ENCODE measurements at places on chromosomes 4 and X. TPM values are rescaled to one million over a fixed set of nuclear protein-coding genes. Genes with fewer than 3 reads are reported as not detected.

ASMT gene
- not detected for total RNA-seq

- no peak for DNase-seq
These were observed 16.2 kb downstream of the PRKX start for GRCh38 chrX:3697220-3697684.

DNA sequence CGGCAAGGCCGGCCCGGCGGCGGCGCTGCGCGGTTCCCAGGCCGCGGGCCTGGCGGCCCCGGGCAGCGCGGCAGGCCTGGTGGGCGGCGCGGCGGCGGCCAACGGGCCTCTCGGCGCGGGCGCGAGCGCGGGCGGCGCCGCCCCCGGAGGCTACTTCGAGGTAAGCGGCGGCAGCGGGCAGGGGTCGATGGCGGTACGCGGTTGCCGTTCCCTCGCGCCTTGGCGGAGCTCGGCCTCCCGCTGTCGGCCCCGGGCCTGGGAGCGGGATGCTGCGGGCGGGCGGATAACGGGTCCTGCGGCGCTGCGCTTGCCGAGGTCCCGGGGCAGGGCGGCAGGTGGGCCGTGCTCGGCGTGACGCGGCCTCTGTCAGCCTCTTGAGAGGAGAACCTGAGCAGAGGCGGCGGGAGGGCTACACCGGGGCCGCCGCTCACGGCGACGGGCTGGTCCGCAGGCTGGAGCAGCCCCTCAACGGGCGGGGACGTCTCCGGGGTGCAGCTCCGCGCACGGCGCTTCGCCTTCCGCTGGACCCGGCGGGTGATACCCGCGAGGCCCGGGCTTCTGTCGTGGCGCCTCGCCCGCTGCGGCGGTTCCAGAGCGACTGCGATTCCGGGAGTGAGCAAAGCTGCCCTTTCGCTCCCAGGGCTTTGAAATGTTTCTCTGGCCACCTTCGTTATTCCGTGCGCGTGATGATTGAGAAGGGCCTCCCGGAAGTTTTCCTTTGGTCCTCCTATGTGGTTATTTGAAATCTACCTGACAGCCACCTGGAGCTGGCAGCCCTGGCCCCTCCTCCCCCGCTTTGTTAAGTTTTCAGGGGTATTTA, 774 bp downstream of the FAM193A start:
- DNase-seq: peak; percentile 34

DUX4 gene
- total RNA-seq: not detected

GRCh38 chr4:15161439-15161838, 159.2 kb downstream of the CPEB2 start:
- no peak for DNase-seq

GTPBP6 gene
- total RNA-seq: 15.9 TPM

SPANXN4 gene
- not detected for total RNA-seq

- DNase-seq: no peak
These were observed 27.6 kb downstream of the RHOH start for GRCh38 chr4:40224432-40224831.

DNA sequence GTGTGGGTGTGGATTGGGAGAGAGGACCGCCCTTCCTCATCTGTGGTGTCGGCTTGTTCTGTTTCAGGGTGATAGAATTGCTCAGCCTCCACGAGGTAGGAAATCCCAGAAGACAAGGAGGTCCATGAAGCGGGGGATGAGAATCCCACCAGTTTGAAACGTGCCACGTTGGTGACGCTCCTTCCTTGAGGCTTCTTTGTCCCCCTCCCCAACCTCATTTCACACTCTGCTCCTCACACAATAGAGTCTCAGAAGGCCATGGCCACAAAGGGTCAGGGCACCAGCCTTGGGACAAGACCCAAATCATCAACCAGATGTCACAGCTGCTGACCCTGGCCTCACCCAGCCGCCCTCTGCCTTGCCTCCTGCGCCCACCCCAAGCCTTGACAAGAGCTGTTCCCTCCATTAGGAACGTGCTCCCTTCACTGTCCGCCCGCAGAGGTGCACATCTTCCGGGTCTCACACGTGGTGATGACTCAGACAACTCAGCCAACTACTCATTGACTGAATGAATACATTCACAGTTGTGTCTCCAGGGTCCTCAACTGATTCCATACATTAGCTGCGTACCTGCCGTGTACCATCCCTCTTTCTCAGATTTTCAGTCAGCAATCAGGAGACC, 18.3 kb downstream of the BLOC1S4 start:
- no peak for DNase-seq

ARSJ gene
- 7.1 TPM for total RNA-seq

DNA sequence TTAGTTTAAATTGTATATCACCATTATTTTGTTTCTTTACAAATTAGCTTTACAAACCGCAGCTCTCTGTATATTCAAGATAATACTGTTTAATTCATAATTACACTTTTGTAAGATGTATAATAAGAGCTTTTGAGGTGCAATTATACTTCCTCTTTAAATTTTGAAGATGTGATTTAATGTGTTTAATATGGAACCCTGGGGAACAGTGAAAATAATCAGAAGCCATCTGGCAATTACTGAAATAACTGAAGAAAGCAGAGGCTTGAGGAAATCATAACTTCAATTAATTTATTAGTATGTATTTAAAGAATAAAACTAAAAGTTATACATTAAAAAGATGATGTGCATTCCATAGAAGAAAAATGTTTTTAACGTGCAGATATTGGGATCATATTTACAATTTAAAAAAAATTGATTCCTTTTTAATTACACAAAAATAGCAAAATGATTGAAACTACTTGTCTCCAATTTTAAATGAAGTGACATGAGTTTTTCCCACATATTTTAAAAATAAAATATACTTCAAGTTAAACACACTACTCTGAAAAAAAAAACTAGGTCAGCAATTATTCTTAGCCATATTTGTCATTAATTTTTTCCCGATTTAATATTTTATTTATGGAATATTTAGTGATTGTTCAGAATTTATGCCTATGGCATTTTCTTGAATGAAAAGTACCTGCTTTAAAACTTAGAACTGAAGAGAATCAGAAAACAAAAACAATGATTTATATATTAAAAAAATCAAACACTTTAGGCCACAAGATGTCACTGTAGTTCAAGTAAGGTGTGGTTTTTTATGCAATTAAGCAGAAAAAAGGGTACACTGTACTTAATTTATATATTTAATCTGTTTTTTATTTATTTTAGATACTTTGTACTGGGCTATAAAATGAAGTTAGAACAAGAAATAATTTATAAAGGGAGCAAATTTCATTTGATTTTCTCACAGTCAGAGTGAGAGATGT, 942.7 kb upstream of the NDST4 start:
- DNase-seq: peak; percentile 2

RHOXF2B gene
- total RNA-seq: not detected

SPANXA2 gene
- 75.6 TPM for total RNA-seq

CCDC110 gene
- 3.3 TPM for total RNA-seq

WDR1 gene
- 180 TPM for total RNA-seq

Measured in RPMI7951 (cell line).